ENCODE measurements at places on chromosomes 7 and 10. TPM values are rescaled to one million over a fixed set of nuclear protein-coding genes. Genes with fewer than 3 reads are reported as not detected.

DNA sequence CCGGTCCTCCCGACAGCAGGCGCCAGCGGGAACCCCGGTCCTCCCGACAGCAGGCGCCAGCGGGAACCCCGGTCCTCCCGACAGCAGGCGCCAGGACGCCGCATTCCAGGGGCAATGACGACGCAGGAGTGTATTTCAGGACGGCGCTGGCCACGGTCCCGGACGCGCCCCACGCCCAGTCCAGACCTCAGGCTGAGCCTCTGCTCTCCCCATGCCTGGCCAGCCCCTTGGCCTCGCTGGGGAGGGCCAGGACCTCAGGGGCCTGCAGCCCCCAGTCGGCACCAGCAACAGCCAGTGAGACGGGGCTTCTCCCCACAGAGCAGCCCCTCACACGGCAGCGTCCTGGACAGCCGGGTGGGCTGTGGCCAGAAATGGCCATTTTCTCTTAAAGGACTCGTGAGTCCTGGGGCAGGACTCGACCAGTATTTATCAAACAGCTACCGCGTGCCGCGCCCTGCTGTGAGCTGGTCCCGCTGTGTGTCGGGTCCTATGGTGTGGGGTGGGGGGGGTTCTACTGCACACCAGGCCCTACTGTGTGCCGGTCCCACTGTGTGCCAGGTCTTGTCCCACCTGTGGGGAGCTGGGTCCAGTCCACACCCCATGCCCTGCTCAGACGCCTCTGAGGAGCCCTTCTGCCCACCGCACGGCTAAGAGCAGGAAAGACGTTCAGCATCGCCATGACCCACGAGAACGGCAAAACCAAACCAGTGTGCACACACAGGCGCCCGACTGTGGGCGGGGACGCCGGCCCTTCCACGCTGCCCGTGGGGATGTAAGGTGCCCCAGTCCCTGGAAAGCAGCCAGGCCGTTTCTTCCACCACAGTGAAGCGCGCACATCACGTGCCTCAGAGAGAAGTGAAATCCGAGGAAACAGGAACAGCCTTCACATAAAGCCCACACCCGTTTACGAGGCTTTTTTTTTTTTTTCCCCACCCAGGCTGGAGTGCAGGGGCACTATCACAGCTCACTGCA, 33.3 kb downstream of the GET4 start:
- no peak for DNase-seq

The SLC26A5 gene
- total RNA-seq = 0.54 TPM

- DNase-seq = no peak
Measured at GRCh38 chr7:127066974-127067373, 185.8 kb downstream of the GRM8 start.

DNA sequence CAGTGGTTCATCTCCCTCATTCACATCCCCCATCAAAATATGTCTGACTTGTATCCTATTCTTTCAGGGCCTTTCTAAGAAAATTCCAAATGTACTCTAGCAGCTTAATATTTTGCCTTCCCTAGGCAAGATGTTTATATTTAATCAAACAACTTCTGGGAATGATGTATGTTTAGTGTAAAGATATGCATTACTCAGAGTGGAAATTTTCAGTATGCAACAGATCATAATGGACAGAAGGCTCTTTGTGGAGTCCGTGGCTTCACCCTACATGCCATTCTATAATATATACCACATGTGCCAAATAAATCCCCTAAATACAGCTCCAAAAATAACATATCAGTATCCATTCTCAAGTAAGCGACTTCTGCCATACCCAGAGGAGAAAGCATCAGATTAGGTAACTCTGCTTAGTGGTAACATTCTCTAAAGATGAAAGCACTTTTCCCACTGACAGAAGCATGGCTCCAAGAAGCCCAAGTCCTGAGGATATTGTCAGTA, 316.6 kb downstream of the KCNMA1 start:
- no peak for DNase-seq

The RAPGEF5 gene
- 0.34 TPM for total RNA-seq

DNA sequence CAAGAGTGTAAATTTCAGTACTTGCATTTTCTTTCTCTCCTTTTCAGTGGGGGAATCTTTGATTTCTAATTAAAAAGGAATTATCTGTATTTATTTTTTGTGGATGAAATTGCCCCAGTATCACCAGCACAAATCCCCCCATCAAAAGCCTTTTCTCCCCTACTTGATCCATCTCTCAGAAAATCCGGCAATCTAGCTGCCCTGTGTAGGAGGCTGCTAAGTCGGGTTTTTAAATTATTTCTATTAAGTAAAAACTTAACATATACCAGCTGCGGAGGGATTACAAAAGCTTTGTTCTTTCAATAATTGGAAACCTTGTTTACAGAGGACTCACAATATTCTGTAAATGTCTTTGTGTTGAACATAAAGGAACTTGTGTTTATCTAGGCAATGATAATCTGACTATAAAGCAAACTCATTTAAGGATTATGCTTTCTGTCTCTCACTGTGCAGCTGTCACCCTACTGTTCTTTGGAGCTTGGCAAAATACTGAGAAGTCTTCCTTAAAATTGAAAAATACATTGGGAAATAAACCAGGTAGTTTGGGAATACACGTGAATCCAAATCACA, 177.4 kb upstream of the PRR15 start:
- no peak for DNase-seq

GRCh38 chr10:75272896-75273295, 37.1 kb upstream of the COMTD1 start:
- no peak for DNase-seq

DNA sequence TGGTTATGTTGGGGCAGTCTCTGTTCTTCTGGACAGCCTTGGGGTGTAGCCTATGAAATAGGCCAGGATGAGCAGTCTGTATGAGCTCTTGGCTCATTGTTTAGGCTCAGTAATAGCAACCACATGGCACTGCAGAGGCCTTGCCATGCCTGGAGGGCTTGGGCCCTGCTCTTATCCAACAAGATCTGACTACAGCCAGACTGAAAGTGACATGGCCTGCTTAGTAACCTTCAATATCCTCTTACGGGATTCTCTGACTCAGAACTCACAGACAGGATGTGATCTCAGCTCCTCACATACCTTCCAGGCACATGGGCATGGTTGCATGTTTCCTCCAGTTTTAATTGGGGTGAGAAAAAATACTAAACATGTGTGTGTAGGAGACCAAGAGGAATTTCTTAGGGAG, 289.3 kb downstream of the PTEN start:
- peak; percentile 32 for DNase-seq

DNA sequence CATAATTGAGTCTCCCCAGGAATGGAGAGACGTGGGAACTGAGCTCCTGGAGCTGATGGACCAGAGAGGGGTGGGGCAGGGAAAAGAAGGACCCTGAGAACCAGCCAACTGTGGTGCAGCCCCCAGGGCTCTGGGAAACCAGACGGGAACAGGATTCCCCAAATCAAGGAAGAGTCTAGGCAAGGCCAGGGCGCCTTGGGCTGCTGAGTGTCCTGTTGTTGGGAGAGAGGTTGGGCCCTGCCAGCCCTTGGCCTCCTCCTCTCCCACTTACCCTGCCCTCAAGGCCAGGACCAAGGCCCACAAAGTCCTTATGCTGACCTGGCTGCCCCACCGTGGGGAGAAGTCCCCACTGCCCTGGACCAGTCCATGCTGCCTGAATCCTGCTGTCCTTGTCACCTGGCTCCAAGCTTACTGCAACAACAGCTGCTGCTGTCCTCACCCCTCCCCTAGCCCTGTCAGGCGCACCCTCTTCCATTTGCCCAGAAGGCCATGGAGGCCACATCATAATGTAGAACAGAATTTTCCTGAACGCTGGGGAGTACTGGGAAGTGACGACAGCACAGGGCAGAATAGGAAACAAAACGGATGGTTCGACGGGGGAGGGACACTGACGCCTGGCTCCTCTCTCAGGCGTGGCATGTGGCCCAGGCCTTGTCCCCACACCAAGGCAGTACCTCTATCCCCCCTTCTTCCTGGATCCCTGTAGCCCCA, 132.9 kb upstream of the ZMIZ1 start:
- DNase-seq = no peak

GRCh38 chr10:78384049-78384431, 350.4 kb downstream of the RPS24 start:
- no peak for DNase-seq

DNA sequence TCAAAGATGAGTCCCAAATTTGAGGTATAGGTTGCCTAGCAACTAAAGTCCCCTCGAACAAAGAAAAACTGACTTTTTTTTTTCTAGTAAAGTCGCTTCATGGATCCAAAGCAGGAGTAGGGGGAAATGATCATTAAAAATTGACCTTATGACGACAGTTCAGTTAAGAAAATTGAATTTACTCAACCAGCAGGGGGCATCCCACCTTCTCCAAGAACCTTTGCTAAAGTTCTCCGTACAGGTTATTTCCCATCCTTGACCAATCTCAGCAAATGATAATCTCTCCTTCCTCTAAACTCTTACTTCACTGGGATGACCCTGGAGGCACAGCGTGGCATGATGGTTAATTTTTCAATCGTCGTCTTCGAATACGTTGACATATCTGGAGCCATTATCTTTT, 228.3 kb downstream of the CALN1 start:
- no peak for DNase-seq

DNA sequence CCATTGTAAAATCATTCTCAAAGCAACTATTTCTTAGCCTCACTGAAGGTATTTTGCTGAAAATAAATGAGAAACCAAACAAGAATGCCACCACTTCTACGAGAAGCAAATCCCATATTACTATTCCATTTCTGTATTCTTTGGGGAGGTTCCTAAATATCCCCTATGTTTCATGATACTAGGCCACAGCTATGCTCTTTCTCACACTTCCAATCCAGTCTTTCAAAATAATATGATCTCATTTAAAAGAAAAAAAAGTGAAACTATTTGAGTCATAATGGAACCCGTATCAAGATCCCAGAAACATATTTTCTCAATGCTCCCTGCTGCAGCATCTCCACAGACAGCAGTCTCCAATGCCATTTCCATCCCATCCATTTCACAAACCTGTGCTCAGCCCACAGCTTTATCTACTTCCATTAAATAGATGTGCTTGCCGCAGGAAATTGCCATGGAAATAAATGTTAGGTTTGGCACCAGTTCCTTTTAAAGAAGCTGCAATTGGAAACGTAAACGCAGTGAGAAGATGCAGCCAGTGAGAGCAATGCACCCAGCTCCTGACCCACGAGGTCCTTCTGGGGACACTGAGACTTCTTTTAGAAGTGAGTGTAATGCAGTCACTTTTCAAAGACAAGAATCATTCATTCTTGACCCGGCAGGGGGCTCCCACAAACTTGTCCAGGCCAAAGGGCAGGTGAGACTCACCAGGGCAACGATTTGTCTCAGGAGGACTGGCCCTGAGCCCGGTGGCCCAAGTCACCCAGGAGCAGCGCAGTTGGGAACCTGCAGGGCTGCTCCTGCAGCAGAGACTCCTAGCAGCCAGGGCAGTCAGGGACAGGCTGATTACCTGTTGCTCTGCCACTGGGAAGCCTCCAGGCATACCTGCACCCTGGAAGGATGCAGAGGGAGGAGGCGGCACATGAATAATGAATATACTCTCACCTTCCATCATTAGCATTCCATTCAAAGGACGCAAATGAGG, 99.6 kb downstream of the C10orf90 start:
- no peak for DNase-seq

The TMEM236 gene
- 0.11 TPM for total RNA-seq

The LRMDA gene
- not detected for total RNA-seq
